Stimulated activated CD8-positive, alpha-beta memory T cell treated with anti-CD3 and anti-CD28 coated beads, Interleukin-15, amount 100 ng/mL, for 24 hours (primary cell): ENCODE measurements at places on chromosomes 6 and 20.

DNA sequence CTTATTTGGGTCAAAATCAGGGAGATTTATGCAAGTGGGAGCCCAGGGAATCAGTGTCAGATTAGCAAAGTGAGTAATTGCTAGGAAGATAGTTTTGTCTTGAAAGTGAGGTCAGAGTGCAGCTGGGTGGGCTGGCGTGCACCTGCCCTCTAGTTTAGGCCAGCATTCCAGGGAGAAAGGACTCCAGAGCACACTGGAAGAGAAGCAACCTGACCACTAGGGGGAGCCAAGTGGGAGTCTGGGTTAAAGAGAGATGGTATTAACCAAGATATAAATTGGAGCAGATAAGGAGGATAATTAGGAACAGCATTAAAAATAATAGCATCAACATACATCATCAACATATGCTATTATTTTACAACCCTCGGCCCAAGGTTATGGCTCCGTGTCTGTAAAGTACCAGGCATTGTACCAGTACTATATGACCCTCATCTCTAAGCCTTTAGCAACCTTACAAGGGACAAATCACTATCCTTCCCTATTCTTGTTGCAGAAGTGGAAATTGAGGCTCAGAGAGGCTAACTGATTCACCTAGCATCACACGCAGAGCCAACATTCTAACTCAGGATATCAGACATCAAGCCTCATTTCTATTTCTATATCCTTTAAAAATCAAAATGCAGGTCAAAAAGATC is 57.8 kb downstream of the SLC2A10 start:
- no peak for DNase-seq

DNA sequence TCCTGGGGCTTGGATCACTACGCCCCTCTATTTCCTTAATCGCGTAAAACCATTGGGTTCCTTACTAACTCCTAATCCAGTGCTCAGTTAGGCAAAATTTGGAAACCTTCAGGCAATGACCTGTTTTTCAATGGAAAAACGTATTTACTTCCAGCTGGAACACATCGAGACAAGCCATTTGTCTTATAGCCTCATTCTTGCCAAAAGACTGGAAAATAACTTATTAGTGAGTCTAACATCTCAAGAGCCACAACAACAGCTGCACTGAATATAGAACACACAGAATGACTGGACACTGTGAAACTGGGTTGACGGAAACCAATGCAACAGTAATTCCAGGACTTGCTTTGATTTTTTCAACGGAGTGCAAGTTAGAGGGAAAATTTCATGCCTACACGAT is 125.2 kb upstream of the MAP3K7 start:
- no peak for DNase-seq

GRCh38 chr20:9068233-9068801 is 570 bp upstream of the PLCB4 start:
- no peak for DNase-seq

- DNase-seq = no peak
Measured at GRCh38 chr6:129102741-129103140, 219.8 kb downstream of the LAMA2 start.

DNA sequence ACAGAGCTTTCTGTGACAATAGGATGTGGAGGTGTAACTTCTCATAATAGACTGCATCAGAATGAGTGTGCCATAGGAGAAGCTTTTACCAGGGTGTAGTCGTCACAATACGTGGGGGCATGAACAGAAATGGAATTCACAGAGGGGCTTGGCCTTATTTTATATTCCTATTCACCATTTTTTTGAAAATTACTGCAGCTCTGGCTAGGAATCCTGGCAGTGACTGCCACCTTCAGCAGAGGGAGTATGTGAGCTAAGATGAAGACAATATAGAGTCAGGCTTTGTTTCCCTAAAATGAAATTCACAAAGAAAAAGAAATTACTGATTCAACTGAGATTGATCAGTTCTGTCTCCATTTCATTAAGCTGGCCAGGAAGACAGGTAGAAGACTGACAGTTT is 13.9 kb downstream of the TOMM6 start:
- DNase-seq = no peak

DNA sequence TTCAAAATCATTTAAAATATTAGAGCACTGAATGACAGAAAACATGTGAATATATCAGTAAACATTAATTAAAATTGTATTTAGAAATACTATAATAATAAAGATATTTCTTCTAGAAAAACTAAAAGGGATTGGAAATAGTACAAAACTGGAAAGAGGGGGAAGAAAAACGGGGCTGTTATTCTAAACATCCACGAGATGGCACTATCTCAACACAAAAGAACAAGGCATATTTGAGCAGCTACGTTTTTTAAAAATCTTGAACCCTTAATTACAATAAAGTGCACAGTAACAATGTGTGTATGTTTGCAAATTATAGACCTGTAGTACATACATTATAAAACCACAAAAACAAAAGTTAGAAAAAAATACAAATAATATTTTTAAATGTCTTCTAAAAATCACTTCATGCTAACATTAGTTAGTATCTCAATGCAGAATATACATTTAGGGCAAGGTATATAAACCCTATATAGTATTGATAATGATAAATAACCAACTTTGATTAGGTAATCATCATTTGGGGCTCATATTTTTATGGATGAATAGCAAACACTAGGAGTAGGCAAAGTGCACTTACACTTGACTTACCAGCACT is 42.5 kb upstream of the PNISR start:
- no peak for DNase-seq

GRCh38 chr6:144036064-144036834 is 28.2 kb upstream of the PLAGL1 start:
- no peak for DNase-seq

GRCh38 chr6:147618927-147619326 is 110.4 kb downstream of the SAMD5 start:
- no peak for DNase-seq

GRCh38 chr6:25959890-25960536 is 2.6 kb upstream of the TRIM38 start:
- DNase-seq = no peak

- DNase-seq = no peak
Measured at GRCh38 chr20:36779656-36780025, 6.1 kb upstream of the DSN1 start.

DNA sequence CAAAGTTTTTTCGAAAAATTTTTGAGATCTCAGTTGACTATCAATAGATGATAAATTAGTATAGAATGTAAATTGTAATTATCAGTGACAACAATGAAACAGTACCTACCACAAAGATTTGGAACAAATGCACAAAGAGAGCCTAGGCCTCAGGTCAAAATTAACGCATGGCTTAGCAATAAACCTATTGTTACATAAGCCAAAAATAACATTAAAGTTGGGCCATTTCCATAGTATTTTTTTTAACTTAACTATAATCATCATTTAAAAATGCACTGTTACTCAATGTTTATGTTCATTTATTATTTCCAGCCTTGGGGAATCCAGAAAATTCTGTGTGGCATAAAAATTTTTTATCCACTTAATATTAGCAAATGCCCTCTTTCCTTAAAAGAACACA is 117.0 kb downstream of the EPB41L2 start:
- no peak for DNase-seq

DNA sequence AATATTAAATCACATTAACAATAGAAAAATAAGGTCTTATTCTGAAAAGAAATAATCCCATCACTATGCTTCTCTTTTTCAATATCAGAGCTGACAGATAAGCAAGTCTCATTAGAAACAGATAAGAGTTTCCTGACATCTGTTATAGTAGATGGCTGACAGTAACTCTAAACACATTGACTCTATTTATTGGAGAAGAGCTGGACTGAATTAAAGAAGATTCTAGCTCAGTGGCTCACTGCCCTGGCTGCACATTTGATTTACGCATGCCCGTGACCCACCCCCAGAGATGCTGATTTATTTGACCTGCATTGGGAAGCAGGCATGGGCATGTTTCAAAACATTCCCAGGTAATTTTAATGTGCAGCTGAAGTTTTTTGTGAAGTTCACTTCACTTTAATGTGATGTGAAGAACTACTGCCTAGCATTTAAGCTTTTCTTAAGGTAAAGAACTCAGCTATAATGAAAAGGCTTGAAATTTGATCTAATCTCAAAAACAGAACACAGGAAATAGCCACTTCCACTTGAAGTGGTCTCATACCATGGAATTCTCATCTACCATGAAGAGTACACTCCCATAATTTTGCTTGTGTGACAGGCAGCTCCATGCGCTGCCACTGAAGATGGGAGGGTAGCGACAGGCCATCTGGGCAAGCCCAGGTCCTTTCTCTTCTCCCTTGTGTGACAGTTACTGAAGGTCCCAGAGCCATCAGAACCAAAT is 162.3 kb downstream of the TPBG start:
- DNase-seq = no peak

DNA sequence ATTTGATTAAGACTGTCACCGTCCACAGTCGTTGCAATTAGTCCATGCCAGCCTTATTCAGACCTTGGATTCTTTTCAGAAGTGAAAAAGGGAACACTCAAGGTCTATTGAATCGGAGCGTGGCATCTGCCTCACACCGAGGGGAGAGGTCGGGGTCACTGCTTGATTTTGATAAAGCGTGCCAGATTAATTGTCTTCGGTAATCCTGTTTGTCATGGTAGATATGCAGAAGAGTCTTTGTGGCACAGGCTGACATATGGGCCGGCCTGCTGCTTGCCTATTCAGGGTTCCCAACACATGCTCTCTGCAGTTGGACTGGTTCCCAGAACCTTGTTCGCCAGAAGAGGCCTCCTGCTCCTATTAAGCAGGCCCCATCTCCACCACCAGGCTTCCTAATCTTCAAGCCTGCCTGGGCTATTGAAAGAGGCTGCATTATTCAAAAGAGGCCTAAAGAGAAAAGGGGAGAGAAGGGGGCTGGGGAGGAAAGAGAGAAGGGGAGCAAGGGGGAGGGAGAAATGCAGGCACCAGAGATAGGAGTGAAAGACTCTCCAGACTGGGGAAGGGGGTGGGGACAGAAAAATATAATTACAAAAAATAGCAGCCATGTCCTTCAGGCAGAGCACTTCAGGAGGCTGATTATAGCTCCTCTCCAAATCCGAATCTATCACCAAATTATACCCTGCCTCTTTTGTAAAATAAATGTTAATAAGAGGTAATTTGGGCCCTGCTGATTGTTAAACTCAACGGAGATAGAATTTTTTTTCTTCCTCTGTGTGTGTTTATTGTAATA is 611.3 kb downstream of the HDGFL1 start:
- no peak for DNase-seq

- no peak for DNase-seq
Measured at GRCh38 chr6:117602899-117603588, 733 bp upstream of the GOPC start.

DNA sequence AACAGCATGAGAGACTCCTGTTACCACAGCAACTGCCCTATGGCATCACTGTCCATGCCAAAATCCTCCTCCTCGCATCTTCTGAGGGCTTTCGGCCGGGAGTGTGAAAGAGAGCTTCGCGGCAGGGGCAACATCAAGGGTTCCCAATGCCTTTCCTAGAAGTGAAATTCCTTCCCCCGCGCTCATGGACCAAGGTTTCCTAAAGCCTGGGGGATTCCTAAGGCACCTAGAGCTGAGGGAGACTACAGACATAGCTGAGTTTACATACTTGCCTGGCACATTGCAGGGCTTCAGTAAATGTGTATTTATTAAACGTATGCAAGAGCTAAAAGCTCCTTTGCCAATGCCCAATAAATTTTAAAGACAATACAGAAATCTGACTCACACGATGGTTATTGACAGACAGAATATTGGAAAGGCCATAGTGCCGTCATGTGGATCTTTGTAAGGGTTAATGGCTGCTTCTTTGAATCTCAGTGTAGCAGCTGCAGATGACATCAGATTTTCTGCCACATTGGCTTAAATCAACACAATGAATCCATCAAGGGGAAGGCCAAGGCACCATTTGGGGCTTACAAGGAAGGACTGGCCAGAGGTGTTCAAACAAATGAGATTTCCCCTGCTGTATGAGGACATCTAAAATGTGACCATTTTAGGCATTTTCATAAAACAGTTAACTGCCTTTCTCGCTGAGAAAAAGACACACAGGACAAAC is 281.2 kb upstream of the JARID2 start:
- no peak for DNase-seq

- no peak for DNase-seq
Measured at GRCh38 chr20:11350126-11351005, 567.3 kb upstream of the BTBD3 start.

DNA sequence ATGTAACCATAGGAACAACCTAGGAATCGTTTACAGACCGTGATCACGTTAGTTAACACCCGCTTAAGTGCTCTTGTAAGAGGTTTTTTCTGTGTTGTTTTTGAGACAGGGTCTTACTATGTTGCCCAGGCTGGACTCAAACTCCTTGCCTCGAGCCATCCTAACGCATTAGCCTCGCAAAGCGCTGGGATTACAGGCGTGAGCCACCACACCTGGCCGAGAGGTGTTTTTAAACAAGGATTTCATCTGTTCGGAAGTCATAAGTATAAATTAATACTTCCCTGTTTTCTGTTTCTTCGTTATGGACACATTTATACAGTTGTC is 727 bp downstream of the MRS2 start:
- no peak for DNase-seq

DNA sequence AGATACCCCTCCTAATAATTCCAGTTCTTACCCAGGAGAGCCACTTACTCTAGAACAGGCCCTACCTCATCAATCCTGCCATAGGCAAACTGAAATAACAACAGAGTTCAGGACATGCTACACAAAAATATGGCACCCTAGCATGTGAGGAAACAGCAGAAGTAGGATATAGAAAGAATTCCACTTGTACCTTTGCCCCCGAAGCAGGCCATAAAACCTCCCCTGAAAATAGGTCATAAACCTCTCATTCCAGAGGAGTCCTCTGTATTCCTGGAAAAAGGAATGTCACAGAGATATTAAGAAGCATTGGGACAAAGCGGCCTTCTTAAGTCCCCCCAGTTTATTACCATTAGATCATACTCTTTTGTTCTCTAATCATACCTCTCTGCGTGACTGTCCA is 504.3 kb upstream of the MARCKS start:
- DNase-seq = no peak

GRCh38 chr20:59949911-59950310 is 8.3 kb upstream of the CDH26 start:
- no peak for DNase-seq

- DNase-seq = no peak
Measured at GRCh38 chr6:56869346-56869745, 85.6 kb upstream of the BEND6 start.

DNA sequence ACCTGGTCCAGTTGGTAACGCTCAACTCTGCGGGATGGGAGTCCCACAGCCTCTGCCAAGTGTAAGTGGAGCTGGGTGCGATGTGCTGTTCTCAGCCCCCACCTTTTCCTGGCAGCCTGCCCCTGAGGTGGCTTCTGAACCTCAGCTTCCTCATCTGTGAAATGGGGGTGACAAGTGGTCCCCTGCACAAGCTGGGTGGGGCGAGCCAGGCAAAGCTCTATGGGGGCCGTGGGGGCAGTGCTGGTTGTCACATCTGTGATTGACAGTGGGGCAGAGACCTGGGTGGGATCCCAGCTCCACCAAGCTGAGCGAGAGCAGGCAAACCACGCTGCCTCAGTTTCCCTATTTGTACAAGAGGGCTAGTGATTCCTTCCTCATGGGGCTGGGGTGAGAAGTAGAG is 162.6 kb downstream of the SYCP2 start:
- DNase-seq = no peak

DNA sequence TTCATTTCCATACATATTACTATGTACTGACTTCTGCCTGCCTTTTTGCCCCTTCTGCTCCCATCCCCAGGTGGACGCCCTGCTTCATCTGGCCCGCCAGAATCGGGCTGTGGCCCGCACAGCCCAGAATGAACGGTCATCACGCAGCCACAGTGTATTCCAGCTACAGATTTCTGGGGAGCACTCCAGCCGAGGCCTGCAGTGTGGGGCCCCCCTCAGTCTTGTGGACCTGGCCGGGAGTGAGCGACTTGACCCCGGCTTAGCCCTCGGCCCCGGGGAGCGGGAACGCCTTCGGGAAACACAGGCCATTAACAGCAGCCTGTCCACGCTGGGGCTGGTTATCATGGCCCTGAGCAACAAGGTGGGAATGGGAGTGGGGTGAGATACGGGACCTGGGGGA is 4.7 kb upstream of the PHF1 start:
- no peak for DNase-seq
